Stimulated activated CD8-positive, alpha-beta memory T cell treated with anti-CD3 and anti-CD28 coated beads, Interleukin-4, amount 100 ng/mL, for 1 hour (primary cell): ENCODE measurements at places on chromosomes 5 and 9.

DNA sequence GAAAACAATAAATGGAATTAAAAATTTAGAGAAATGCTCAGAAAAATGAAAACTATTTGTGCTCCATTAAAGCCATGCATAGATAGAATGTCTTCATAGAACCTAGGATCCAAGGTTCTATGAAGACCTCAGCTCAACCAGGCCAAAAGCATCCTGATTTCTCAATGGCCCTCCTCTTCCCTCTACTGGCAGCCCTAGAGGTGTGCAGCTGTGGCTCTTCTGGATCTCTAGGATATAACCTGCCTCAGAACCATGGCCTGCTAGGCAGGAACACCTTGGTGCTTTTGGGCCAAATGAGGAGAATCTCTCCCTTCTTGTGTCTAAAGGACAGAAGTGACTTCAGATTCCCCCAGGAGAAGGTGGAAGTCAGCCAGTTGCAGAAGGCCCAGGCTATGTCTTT, 15.1 kb downstream of the IFNA1 start:
- no peak for DNase-seq

DNA sequence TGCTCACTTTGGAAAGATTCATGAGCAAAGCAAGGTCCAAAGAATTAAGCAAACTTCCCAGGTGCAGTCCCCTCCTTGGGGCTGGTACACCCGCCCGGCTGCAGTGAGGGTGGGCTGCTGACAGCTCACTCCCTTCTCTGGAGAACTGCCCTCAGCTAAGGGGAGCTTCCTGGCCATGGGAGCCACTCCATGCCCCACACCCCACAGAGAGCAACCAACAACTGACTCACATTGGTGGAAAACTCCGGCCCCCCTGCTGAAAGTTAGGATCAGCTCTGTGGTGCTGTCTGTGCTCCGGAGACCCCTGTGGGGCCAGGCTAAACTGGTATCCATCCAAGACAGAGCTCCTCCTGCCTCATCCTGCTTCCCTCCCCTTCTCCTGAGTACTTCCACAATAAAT, 223.0 kb downstream of the GABBR2 start:
- DNase-seq = no peak

GRCh38 chr9:33320568-33321261, 30.4 kb downstream of the NFX1 start:
- DNase-seq = no peak

- DNase-seq = no peak
Measured at GRCh38 chr5:73997960-73998359, 372.0 kb downstream of the ARHGEF28 start.

- DNase-seq = no peak
Measured at GRCh38 chr5:96259151-96259772, 173.8 kb downstream of the PCSK1 start.

- DNase-seq = no peak
Measured at GRCh38 chr5:149135536-149136201, 5.6 kb upstream of the ABLIM3 start.

- no peak for DNase-seq
Measured at GRCh38 chr5:56253924-56254323, 20.8 kb upstream of the ANKRD55 start.

GRCh38 chr5:62281411-62281810, 24.6 kb upstream of the KIF2A start:
- no peak for DNase-seq
